NCI-H1436 (cell line): ENCODE measurements at places on chromosomes 1 and 21.

- DNase-seq, result no peak
Measured at GRCh38 chr1:168443899-168444298, 99.9 kb downstream of the XCL2 start.

DNA sequence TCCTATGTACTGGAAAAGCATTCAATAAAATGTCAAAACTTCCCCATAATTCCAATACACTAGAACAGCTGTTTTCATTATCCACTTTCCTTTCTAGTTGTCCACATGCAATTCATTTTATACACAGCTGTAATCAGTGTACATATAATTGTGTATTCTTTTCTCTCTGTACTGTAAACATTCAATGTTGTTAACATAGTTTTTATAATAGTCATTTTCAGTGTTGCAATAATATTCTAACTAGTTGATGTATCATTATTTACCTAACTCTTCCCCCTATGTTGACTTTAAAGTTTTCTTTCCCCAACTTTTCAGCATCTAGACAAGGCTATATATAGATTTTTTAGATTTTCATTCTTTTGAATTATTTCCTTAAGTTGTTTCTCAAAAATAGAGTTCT lies 44.4 kb downstream of the DIPK1A start:
- DNase-seq, result no peak

DNA sequence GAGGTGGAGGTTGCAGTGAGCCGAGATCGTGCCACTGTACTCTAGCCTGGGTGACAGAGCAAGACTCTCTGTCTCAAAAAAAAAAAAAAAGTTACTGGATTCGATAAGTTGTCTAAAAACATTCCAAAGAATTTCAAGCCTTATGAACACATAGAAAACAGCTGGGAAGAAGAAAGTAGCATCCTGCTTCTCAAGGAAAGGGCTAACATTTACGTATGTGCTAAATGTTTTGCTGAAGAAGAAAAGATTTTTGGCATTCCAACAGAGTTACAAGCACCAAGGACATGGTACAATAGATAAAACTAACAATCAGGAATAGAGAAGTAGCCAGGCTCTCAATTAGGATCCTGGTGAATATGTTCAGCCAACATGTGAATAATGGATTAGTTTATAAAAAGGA lies 69.8 kb downstream of the HFM1 start:
- DNase-seq, result no peak

- DNase-seq, result peak; percentile 58
Measured at GRCh38 chr21:32403201-32403777, 9.2 kb upstream of the EVA1C start.

- no peak for DNase-seq
Measured at GRCh38 chr1:181319907-181320306, 163.4 kb upstream of the CACNA1E start.

DNA sequence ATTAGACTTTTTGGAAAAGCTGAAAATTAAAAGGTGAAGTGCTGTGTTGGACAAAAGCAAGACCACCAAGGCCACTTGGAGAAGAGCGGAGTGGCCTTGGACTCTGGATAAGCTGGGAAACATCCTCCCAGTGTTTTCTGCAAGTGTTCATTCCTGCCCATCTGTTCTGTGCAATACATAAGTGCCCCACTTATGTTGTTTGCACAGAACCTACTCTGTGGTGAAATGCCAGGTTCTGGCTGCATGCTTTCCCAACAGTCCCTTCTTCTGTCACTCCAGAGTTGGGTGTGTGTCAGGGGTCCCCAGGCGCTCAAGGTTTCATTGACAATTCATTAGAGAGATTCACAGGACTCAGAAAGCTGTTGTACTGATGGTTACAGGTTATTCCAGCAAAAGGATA lies 30.3 kb downstream of the NHLH2 start:
- DNase-seq, result no peak

GRCh38 chr1:108913105-108913948 lies 36.5 kb downstream of the GPSM2 start:
- DNase-seq, result no peak

DNA sequence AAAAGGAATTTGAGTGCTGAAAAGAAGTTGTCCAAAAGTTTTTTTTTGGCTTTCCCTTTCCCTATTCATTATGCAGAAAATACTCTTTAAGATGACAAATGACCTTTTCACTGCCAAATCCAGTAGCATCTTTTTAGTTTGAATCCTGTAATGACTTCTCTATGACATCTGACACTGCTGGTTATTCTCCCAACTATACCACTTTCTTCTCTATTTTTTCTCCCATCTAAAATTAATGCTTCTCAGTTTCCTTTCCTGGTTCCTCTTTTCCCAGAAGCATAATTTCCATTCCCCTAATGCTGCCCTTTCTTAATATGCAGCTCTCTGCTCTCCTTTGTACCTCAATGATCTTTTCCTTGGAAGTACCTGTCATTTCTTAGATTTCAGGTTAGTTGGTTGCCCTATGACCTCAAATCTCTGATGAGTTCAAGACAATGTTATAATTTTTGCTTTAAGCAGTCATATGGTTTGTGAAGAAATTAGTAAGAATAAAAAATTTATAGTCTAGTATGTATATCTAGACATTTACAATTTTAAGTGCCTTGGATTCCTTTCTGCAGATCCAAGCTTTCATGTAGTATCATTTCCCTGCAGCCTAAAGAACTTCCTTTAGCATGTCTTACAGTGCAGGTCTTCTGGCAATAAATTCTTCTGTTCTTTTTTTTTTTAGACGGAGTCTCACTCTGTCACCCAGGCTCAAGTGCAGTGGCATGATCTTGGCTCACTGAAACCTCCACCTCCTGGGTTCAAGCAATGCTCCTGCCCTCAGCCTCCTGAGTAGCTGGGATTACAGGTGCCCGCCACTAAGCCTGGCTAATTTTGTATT lies 150.8 kb downstream of the CDC42BPA start:
- no peak for DNase-seq

- DNase-seq, result no peak
Measured at GRCh38 chr1:86951430-86951829, 37.0 kb downstream of the HS2ST1 start.

DNA sequence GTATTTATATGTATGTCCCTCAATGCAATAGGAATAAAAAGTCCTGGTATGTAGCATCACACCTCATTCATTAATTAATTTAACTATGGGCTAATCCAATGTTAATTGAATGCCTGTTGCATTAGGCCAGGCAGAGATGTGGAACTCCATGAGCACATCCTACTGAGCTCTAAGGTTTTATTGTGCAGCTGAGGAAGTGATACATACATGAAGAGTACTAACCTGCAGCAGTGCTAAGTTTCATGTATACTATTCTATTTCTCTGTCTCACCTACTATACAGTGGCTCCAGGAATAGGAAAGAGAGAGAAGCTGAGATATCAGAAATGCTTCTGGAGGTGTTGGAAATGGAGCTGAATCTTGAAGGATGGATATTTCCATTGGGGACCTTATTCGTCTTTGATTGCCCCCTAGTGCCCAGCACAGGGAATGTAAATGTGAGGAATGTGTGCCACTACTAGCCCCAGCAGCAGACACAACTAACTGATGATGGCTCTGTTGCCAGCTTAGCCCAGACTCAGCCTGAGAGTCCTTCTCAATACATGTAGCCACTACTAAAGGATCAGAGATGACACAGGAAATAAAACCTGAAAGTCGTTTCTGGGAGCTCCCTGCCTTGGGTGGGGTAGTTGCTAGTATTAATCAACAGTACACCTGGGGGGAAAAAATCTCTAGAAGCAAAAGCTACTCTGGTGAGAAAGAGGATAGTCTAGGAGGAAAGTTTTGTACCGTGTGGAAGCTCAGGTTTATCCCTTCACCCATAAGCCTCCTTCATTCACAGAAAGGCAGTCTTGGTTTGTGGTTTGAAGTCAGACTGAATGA lies 173.3 kb upstream of the FOXD3 start:
- DNase-seq, result peak; percentile 54

DNA sequence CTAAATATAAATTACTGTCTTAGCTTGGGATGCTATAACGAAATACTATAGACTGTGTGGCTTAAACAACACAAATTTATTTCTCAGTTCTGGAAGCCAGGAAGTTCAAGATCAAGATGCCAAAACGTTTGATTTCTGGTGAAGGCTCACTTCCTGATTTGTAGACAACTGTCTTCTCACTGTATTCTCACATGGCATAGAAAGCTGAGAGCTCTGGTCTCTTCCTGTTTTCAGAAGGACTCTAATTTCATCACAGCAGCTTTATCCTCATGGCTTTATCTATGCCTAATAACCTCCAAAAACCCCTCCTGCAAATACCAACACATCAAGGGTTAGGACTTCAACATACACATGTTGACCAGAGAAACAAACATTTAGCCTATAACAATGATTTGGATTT lies 1795.5 kb downstream of the MRPL39 start:
- no peak for DNase-seq

- peak; percentile 53 for DNase-seq
Measured at GRCh38 chr1:216576234-216576937, 146.8 kb downstream of the ESRRG start.

DNA sequence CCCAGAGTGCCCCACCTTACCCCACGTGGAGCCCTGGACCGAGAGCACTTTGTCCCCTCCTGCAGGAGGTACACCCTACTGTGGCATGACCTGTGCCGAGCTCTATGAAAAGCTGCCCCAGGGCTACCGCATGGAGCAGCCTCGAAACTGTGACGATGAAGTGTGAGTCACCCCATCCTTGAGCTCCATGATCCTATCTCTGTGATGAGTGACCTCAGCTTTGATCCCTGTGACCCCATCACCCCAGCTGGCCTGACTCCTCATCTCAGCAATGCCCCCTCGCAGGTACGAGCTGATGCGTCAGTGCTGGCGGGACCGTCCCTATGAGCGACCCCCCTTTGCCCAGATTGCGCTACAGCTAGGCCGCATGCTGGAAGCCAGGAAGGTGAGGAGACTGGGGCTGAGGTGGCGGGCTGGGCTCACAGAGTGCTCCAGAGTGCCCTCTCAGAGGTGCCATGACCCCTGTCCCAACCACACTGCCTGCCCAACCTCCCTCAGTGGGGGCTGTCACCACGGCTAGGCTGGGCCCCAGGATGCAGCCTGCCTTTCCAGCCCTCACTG lies 16.2 kb upstream of the MPL start:
- no peak for DNase-seq

DNA sequence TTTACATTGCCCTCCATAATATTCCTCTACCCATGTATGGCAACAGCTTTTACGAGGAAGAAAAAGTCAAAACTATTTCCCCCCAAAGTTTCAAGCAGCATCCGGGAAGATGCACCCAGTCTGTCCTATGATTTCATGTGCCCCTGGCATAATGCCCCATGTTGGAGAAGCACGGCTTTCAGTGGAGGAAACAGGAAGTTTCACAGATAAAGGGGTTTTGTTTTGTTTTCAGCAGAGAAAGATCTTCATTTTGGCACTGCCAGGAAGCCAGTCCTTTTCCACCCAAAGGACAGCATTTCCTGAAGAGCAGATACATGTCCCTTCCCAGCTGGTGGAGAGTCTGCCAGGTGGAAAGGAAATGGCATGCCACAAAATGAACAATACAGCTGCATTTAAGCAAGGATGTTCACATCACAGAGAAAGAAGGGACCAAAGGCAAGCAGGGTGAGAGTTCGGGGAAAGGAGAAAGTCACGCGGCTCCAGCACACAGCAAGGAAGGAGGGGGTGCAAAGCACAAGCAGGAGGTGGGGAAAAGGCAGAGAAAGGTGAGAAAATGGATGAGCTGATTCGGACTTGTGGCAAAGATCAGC lies 95.3 kb upstream of the HIVEP3 start:
- no peak for DNase-seq

DNA sequence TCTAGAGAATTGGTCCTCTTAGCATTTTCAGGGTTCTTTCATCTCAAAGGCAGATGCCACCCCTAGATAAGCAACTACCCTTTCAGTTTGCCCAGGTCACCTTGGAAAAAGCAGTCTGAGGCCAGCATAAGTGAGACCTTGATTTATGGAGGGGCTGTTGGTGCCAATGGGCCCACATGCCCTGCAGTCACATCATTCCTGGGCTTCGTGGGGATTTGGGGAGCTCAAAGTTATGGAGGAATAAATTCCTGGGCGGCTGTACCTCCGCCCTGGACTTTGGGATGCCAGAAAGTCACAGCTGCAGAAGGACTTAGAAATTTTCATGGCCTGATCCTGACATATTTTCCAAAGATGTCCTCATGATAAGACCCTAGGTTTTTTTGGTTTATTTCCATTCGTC lies 2.7 kb upstream of the SDHB start:
- no peak for DNase-seq

DNA sequence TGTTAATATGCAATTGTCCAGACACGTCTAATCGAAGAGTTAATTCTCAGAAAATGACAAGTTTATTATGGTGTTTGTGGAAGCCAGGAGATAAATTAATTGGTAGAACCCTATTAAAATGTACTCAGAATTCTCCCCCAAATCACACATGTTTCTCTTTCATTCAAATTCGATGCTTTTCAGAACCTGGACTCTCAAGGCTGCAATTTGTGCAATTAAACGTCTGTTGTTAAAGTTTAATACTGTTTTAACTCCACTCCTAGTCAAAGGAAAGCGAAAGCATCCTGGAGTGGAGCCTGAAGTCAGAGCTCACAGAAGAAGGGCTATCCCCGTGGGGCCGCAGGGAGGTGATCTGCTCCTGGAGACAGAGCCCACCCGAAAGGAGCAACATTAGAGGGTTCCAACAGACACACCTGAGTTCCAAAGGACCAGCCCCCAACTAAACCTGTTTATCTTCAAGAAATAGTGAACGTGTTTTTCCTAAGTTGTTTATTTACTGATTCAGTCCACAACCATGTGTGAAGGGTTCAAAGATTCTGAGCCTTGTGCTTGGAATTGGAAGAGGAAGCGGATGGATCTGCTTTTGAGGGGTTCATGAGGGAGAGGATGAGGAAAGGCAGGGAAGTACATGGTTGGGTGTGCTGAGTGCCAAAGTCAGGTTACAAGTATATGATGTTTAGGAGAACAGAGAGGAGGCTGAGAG lies 68.0 kb upstream of the AKT3 start:
- DNase-seq, result peak; percentile 6

- no peak for DNase-seq
Measured at GRCh38 chr21:27680181-27680580, 713.3 kb upstream of the ADAMTS5 start.

GRCh38 chr1:178092878-178093493 lies 918 bp upstream of the RASAL2 start:
- DNase-seq, result no peak

DNA sequence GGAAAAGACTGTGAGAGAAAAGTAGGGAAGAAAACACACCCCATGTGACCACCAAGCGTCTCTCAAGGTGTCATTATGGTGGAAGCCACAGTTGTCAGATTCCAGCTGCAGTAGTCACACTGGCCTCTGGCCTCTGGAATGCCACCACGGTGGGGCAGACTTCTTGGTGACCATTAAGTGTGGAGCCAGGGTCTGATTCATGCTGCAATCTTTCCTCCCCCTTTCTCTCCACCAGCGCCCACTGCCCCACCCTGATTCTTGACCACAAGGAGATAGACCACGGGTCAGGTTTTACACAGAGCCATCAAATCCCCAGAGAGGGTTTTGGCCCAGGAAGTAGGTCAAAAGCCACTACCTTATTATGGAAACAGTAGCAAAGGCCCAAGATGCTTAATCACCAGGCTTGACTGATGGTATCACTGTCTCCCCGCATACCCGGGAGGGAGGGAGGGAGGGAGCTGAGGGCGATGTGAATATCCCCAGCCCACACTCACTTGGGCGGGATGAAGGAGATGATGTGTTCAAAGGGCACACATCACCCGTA lies 52.7 kb upstream of the GRHL3 start:
- no peak for DNase-seq
